ENCODE measurements at places on chromosomes 12 and 14. TPM values are rescaled to one million over a fixed set of nuclear protein-coding genes. Genes with fewer than 3 reads are reported as not detected.

Gene TUNAR
- not detected for total RNA-seq

Gene FOXG1
- 0.81 TPM for total RNA-seq

Gene RNASE4
- total RNA-seq: 0.69 TPM

Gene IFNG-AS1
- total RNA-seq: not detected

Gene SDR9C7
- not detected for total RNA-seq

Gene TM7SF3
- total RNA-seq: 32.0 TPM

Gene MYO1H
- total RNA-seq: not detected
